ENCODE measurements at places on chromosomes 12 and 14. TPM values are rescaled to one million over a fixed set of nuclear protein-coding genes. Genes with fewer than 3 reads are reported as not detected.

TMPRSS12 gene
- polyA plus RNA-seq, result not detected

- no peaks in the 10 kb centered on the region for H3K27me3 ChIP-seq
- H3K36me3 ChIP-seq, result no peaks in the 10 kb centered on the region
- peaks cover 2% of the 10 kb centered on the region for H3K4me1 ChIP-seq
- no peak overlapping the region for H3K4me3 ChIP-seq
Observed at GRCh38 chr14:89566644-89567415, 149.8 kb upstream of the FOXN3 start.

GRCh38 chr12:130007771-130008170, 103.9 kb upstream of the TMEM132D start:
- H3K4me3 ChIP-seq, result no peak overlapping the region
- no peaks in the 10 kb centered on the region for H3K27me3 ChIP-seq
- H3K27ac ChIP-seq, result no peak overlapping the region
- H3K4me1 ChIP-seq, result no peaks in the 10 kb centered on the region
- H3K36me3 ChIP-seq, result no peaks in the 10 kb centered on the region

GRCh38 chr14:75411214-75411540, 16.6 kb upstream of the JDP2 start:
- H3K27ac ChIP-seq, result no peak overlapping the region
- H3K4me3 ChIP-seq, result no peak overlapping the region
- no peaks in the 10 kb centered on the region for H3K27me3 ChIP-seq
- no peak for DNase-seq

GRCh38 chr12:89414851-89415250, 62.5 kb upstream of the DUSP6 start:
- H3K36me3 ChIP-seq, result no peaks in the 10 kb centered on the region
- no peaks in the 10 kb centered on the region for H3K27me3 ChIP-seq
- no peak overlapping the region for H3K4me3 ChIP-seq
- no peaks in the 10 kb centered on the region for H3K4me1 ChIP-seq

SLC6A15 gene
- not detected for polyA plus RNA-seq

GLS2 gene
- 1.4 TPM for polyA plus RNA-seq

- H3K27me3 ChIP-seq, result no peaks in the 10 kb centered on the region
- H3K4me3 ChIP-seq, result no peak overlapping the region
- H3K27ac ChIP-seq, result no peak overlapping the region
Observed at GRCh38 chr12:45713078-45713477, 16.4 kb upstream of the ARID2 start.

GRCh38 chr12:29638528-29638927, 141.0 kb upstream of the OVCH1 start:
- H3K27me3 ChIP-seq, result no peaks in the 10 kb centered on the region
- no peak overlapping the region for H3K27ac ChIP-seq
- H3K36me3 ChIP-seq, result no peaks in the 10 kb centered on the region
- DNase-seq, result no peak
- H3K4me3 ChIP-seq, result no peak overlapping the region

TMEM253 gene
- 0.64 TPM for polyA plus RNA-seq

DNA sequence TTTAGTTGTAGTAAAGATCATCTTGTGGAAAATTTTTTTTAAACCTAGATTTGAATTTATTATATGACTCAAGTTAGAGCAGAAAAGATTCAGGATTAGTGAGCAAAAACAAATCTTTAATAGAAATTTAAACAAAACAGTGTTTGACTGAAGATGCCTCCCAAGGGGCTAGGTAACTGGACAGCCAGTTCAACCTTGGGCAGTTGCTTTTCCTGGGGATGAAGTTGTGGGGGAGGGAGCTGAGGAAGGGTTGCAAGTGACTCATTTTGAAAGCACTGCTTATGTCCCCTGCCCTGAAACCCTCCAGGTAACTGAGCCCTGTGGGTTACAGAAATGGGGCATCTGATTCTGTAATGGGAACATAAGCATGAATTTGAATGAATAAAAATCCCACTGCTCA, 13.1 kb downstream of the CFAP54 start:
- peaks cover 5% of the 10 kb centered on the region for H3K4me1 ChIP-seq
- H3K27ac ChIP-seq, result no peak overlapping the region
- H3K36me3 ChIP-seq, result no peaks in the 10 kb centered on the region
- H3K27me3 ChIP-seq, result no peaks in the 10 kb centered on the region

GRCh38 chr14:73325630-73326299, 88.5 kb downstream of the PAPLN start:
- no peak overlapping the region for H3K4me3 ChIP-seq
- no peaks in the 10 kb centered on the region for H3K4me1 ChIP-seq
- no peaks in the 10 kb centered on the region for H3K27me3 ChIP-seq
- no peak overlapping the region for H3K27ac ChIP-seq
- no peak for DNase-seq
- no peaks in the 10 kb centered on the region for H3K36me3 ChIP-seq

GRCh38 chr12:99250091-99250490, 397.5 kb upstream of the GARIN6 start:
- no peaks in the 10 kb centered on the region for H3K27me3 ChIP-seq
- no peaks in the 10 kb centered on the region for H3K36me3 ChIP-seq
- no peak for DNase-seq
- no peaks in the 10 kb centered on the region for H3K4me1 ChIP-seq
- H3K27ac ChIP-seq, result no peak overlapping the region

SMOC1 gene
- polyA plus RNA-seq, result 2.3 TPM

PTGR2 gene
- 3.3 TPM for polyA plus RNA-seq

GRCh38 chr14:61420326-61420725, 98.9 kb downstream of the PRKCH start:
- no peak for DNase-seq
- H3K4me3 ChIP-seq, result no peak overlapping the region
- no peaks in the 10 kb centered on the region for H3K36me3 ChIP-seq
- no peaks in the 10 kb centered on the region for H3K27me3 ChIP-seq
- peaks cover 5% of the 10 kb centered on the region for H3K4me1 ChIP-seq
